Motor neuron (in vitro differentiated cells): ENCODE measurements at places on chromosomes 6 and 20. TPM values are rescaled to one million over a fixed set of nuclear protein-coding genes. Genes with fewer than 3 reads are reported as not detected.

The SLA2 gene
- total RNA-seq, result 0.21 and 0.46 TPM in 2 replicates

The TFAP2B gene
- total RNA-seq, result 0.05 and 0.22 TPM in 2 replicates

The CPNE5 gene
- total RNA-seq, result 2.0 TPM in 2 replicates

The GJA10 gene
- not detected in 2 replicates for total RNA-seq

GRCh38 chr6:151870375-151870774, 62.9 kb downstream of the ESR1 start:
- ATAC-seq, result no peak

DNA sequence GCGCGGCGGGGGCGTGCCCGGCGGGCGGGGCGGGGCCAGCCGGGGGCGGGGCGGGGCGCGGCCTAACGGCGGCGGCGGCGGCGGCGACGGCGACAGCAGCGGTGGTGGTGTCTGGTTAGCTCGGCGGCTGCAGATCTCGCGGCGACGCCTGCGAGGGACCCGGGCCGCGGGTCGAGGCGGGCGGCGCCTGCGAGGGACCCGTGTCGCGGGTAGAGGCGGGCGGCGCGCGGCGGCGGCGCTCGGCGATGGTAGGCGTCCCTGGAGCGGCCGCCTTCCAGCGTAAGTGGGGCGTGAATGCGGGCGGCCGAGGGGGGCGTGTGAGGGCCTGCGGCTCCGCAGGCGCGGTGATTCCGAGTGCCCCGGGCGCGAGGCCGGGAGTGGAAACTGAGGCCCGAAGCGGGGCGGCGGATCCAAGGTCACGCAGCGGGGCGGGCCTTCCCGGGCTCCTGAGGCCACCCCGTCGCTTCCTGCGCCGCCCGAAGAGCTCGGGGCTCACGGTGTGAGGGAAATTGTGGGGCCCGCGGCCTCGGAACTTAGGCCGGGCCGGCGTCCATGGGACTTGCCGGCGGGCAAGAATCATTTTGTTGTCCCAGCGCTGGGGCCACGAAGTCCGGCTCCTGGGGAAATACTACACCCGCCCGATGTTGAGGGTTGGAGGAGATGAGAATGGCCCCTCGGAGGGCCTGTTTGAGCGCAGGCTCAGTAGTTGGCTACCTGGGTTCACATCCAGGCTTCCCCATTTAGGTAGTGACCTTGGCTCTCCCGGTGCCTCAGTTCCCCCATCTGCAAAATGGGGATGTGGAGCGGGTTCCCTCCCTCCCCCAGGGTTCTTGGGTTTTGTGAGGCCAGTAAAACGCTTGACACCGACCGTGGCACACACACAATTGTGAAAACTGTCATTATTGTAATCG, at the start of gene CBFA2T2:
CBFA2T2 (plus strand) TSS at position 74 of the 911 bp plus-strand sequence; CDS start at position 246, 172 bp downstream.
- ATAC-seq, result no peak
